ENCODE measurements at places on chromosomes 12 and 14.

DNA sequence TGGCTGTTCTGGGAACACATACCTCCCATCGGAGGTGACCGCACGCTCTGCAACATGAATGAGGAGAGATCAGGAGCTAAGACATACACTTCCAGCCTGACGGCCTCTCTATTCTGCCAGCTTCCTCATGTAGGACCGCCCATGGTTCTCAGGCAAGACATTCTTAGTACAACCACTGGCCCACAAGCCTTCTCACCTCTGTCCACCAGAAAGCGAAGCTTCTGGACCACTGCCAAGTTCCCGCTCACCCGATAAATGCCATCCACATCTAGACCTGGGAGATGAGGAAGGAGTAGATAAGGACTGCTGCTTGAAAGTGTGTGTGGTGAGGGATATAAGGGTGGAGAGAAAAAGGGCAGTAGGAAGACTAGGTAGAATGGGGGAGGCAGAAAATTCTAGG lies 5.2 kb downstream of the ARHGAP9 start:
- DNase-seq = peak; percentile 58

DNA sequence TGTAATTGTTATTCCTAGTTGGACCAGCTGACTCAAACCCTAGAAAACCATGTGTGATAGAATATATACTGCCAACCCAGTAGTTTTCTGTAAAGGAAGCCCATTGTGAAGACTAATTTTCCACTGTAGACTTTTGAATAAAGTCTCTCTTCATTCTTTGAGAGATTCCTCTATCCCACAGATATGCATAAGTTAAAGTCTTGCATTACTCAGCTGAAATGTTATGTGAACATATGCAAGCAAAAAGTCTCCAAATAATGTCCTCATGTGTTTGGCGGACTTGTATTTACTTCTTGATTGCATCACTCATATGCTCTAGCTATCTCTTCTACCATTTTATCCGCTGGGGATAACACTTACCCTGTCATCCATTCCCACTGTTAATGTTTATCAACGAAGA lies 35.1 kb upstream of the OTOGL start:
- no peak for DNase-seq

DNA sequence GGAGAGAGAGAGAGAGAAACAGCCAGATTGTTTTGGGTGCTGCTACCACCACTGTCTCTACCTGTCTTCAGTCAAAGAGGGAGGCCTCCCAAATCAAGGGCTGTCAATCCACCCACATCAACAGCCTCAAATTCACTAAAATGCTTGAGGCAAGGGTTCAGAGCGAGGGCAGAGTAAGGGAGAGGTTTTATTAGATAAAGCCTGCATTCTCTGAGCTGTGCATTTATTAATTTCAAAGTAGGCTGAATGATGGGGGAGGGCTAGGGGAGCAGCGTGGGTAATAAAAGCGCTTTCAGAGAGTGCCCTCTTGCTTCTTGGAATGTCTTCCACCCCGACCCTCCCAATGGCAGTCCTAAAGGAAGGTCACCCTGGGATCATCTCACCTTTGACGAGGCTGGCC lies 636.5 kb upstream of the TBX3 start:
- no peak for DNase-seq

GRCh38 chr12:40921563-40922163 lies 229.4 kb downstream of the CNTN1 start:
- peak; percentile 46 for DNase-seq

DNA sequence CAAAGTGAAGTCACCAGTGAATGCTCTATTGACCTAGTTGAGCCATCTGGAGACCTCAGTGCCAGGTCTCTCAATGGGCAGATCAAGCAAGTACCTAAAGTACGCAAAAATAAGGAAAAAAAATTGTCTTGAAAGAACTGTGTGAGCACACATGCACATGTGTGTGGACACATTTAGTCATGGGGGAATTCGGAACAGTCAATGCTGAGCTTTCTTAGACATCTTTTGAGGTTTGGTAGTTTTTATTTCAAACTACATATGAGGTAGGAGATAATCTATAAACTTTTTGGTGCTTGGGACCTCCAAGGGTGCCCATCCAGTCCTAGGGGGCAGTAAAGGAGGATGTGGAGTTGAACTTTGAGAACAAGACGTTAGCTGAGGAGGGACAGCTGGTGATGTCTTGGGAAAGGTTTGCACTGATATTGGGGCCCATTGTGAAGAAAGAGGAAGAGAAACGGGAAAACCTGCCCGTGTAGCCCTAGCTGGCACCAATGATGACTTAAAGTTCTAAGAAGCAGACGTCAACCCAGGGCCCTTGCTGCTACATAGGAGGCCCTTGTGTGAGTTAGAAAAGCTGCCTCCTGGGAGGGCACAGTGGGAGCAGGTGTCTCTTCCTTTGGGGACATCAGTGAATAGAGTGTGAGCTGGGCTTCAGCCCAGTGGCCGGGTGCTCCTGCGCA lies 124.4 kb downstream of the NT5DC3 start:
- no peak for DNase-seq

GRCh38 chr12:44285321-44285960 lies 449.6 kb downstream of the TMEM117 start:
- DNase-seq = no peak

GRCh38 chr12:8096281-8096915 lies 14.3 kb downstream of the NECAP1 start:
- no peak for DNase-seq

- DNase-seq = no peak
These were observed 163.6 kb downstream of the RIMBP2 start for GRCh38 chr12:130552483-130552996.

DNA sequence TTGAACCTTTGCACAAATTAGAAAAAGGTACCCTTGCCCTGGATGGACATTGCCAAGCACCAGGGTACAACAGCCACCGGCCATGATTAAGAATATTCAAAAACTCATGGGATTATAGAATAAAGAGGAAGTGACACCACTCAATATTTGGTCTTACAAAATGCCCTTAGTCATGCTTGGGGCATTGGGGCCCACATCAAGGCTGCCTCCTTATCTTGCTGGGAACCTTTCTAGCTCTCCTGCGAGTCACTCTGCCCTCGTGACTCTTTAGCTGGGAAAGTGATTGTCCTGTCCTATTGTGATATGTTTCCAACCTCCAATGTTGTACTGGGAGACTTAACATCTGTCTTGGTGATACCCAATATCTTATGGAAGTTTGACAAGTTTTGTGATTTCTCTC lies 57.8 kb downstream of the GTF2A1 start:
- no peak for DNase-seq

GRCh38 chr12:3389986-3390385 lies 101.0 kb upstream of the PRMT8 start:
- no peak for DNase-seq

- DNase-seq = peak; percentile 97
These were observed 173.5 kb downstream of the CHST11 start for GRCh38 chr12:104630230-104630670.

DNA sequence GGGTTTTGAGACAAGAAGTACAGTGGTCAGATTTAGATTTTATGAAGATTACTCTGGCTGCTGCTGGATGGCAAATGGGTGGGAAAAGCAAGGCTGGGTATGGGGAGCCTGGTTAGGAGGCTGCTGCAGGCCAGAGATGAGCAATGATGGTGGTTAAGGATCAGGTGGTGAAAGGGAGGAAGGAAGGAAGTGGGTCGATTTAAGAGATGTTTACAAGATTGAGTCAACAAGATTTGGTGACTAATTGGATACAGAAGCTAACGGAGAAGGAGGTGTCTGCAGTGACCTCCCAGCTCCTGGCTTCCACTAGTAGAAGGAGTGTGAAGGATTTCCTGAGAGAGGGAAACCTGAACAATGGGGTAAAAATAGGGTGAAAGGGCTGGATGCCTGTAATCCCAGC lies 18.7 kb downstream of the NOS1 start:
- no peak for DNase-seq

- DNase-seq = no peak
These were observed 80.1 kb downstream of the SSPN start for GRCh38 chr12:26275313-26276131.

GRCh38 chr12:133222211-133222610 lies 13.5 kb downstream of the ANHX start:
- DNase-seq = no peak

- no peak for DNase-seq
These were observed 22.9 kb upstream of the RDH16 start for GRCh38 chr12:56980268-56980667.

DNA sequence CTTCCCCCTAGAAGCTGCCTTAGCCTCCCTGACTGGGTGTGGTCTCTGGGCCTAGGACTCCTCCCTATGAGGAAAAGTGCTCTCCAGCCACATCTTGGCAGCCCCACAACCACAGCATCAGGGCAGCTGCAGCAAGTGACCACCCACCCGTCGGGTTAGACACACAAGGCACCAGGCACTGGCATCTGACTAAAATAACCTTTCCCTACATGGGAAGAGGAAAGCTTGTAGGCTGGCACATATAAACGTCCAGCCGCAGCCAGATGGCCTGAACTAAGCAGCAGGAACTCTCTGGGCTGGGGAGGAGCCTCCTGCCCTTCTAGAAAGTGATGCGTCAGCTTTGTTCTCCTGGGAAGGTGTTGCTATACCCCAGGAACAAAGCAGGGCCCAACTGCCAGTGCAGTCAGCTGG lies 328.7 kb downstream of the DPF3 start:
- no peak for DNase-seq

GRCh38 chr12:25017336-25017735 lies 68.4 kb upstream of the BCAT1 start:
- no peak for DNase-seq

DNA sequence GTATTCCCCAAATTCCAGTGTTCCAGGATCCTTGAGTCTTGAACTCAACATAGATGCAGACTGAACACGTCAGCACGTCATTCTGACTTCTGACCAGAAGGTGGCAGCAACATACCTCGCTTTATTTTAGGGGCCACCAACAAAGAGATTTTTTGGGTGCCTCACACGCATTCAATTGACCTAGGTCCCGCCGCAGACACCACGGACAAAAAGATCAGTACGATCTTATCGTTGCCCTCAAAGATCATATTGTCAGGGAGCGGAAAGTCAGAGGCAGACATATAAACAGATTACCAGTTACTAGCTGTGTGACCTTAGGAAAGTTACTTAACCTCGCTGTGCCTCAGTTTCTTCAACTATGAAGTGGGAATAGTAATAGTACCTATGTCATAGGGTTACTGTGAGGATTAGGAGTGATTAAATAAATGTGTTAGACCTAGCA lies 6.5 kb upstream of the PRPH start:
- peak; percentile 80 for DNase-seq

- peak; percentile 64 for DNase-seq
These were observed 10.0 kb downstream of the WNT1 start for GRCh38 chr12:48988030-48988649.

DNA sequence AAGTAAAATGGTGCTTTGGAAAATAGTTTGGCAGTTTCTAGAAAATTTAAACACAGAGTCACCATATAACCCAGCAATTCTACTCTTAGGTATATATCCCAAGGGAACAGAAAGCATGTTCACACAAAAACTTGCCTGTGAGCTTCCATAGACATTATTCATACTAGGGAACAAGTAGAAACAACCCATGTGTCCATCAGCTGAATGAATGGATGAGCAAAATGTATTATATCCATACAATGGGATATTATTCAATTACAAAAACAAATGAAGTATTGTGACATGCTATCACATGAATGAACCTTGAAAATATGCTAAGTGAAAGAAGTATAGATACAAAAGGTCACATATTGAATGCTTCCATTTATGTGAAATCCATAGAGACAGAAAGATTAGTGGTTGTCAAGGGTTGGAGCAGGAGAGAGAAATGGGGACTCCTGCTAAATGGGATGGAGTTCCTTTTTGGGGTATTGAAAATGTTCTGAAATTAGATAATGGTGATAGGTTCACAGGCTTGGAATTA lies 7.9 kb downstream of the SLC10A1 start:
- DNase-seq = no peak

- DNase-seq = no peak
These were observed 359.9 kb downstream of the NRXN3 start for GRCh38 chr14:78530078-78530477.

GRCh38 chr12:46303039-46303666 lies 34.3 kb upstream of the SLC38A1 start:
- peak; percentile 1 for DNase-seq

- no peak for DNase-seq
These were observed 39.4 kb downstream of the CRACR2A start for GRCh38 chr12:3713483-3713882.
